ELR (cell line): ENCODE measurements at places on chromosomes 7 and 10.

GRCh38 chr10:61029411-61029810 lies 85.4 kb upstream of the RHOBTB1 start:
- no peak for DNase-seq

GRCh38 chr7:46352004-46352954 lies 431.2 kb upstream of the IGFBP3 start:
- DNase-seq, result peak; percentile 80

- DNase-seq, result peak; percentile 47
These were observed 432 bp downstream of the TMEM248 start for GRCh38 chr7:66921396-66921917.

DNA sequence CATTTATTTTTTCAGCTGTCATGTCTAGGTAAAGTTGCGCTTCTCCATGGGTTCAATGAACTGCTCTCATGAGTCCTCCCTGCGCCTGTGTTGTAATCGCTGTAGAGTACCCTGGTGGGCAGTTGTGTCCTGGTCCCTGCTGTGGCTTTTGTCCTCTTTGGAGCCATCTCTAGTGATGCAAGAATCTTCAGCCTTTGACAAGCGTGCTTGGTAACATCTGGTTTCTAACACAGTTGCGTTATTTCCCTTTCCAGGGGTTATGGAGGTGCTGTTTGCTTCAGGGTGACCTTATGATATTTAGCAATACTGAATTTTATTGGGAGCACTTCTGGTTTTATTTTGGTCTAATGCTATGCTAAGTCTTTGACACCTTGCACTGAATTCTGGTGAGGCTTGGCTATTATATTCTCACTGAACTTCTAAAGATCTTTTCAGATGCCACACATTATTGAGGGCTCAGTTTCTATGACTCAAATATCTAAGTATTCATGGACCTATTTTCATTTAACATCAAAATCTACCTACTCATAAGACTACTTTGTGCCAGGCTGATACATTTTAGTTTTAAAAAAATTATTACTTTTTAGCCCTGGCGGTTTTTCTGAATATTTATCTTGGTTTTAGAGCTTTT lies 88.6 kb downstream of the FANK1 start:
- no peak for DNase-seq

DNA sequence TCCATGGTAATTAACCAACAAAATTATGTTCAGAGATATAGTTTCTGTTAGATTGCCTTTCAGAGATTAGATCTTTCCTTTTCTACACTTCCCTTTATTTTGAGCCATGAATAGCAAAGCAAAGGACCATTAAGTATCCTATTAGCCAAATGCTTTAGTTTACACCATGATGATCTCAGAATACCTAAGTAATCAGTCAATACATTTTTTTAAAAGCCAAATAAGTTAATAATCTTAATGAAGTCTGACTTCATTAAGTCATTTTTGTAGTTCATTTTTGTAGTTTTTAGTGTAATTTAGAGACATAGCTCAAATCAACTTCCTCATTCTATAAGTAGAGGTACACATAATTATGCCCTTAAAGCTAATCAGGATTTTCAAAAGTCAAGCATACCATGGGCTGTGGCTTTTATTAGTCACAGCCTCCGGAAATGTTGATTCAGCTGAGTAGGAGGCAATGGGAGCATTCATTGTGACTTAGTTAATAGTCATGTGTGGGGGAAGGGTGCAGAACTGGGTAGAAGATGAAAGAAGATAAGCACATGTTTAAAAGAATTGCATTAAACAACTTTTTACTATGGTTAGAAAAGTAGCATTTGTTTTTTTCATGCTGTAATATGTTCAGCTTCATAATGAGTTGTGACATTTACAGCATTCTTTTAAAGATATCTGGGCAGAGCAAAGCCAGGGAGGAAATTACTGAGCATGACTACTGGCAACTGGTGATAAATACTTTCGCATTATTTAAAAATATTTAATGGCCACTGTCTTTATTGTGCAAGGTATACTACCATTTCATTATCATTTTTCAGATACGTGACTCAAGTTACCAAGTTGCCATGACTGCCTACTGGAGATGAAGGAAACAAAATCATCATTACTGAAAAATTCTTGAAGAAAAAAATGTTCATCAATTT lies 57.3 kb upstream of the CCDC71L start:
- peak; percentile 98 for DNase-seq
